GM06990 (cell line): ENCODE measurements at places on chromosomes 11 and 22.

GRCh38 chr11:38345286-38345685, 1747.2 kb upstream of the RAG2 start:
- DNase-seq: no peak

- no peak for DNase-seq
Measured at GRCh38 chr11:75240311-75241035, at the start of gene TPBGL. TSS of gene TPBGL (plus strand) at chr11:75240774. CDS start at chr11:75241050, 276 bp downstream.

DNA sequence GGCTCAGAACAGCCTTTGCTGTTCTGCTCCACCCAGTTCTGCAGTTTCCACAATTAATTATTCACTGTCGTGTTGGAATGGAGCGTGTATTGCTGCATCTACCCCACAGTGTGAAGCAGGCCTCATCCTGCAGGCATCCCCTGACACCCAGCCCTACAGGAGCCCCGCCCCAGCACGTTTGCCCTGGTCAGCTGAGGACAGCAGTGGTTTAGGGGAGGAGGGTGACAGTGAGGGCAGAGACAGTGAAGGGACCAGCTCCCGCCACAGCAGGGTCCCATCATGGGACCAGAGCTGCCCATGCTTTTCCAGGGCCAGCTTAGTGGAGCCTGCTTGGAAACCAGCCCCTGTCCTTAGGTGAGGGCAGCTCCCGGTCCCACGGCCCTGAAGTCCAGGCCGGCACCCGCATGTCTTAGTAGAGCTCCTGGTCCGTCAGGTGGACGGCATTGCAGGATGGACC, 273.0 kb downstream of the TBC1D22A start:
- DNase-seq: no peak

- DNase-seq: no peak
Measured at GRCh38 chr11:134390706-134391569, 21.1 kb downstream of the B3GAT1 start.

DNA sequence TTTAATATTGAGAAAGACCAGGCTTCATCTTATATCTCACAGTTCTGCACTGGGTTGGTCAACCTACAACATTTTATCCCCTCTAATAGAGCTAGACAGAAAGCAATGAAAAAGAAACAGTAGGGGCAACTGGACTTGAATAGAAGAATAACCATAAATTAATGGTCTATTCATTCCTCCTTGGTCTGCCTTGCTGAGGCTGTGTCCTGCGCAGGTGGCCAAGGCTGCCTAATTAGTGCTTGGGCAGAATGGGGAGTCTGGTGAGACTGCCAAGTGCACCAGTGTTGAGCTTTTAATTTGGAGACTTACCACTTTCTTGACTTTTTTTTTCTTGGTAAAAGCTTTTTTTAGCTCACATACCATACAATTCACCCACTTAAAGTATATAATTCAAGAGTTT, 35.0 kb upstream of the SPON1 start:
- DNase-seq: no peak

- DNase-seq: no peak
Measured at GRCh38 chr11:16797776-16798175, 59.3 kb downstream of the C11orf58 start.

GRCh38 chr11:93329936-93330445, 551 bp upstream of the DEUP1 start:
- DNase-seq: no peak

- DNase-seq: no peak
Measured at GRCh38 chr11:17651061-17651460, 68.3 kb upstream of the MYOD1 start.

GRCh38 chr22:50341977-50342650, 1.0 kb upstream of the PPP6R2 start:
- peak; percentile 70 for DNase-seq

- DNase-seq: no peak
Measured at GRCh38 chr22:43482318-43482625, 70.5 kb downstream of the MPPED1 start.

GRCh38 chr22:30823015-30823370, 128.3 kb downstream of the OSBP2 start:
- no peak for DNase-seq

DNA sequence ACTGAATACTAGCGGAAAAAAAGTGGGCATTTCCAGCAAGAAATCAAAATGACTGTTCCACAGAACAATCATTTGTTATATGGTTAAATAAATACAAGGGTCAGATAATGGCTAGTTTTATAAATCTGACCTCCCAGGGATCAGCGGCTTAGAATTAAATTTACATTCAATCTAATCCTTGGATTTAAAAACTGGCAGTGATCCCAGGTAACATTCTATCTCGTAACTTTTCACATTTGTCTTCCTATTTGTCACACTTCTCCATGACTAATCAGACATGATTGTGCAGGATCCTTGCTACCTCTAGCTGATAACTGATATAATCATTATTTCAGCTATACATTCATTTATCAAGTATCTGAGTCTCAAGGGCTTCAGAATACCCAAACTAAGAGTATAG, 2.9 kb upstream of the MMP3 start:
- no peak for DNase-seq

GRCh38 chr11:84188521-84188920, 902.4 kb upstream of the CCDC90B start:
- DNase-seq: no peak
